ENCODE measurements at places on chromosomes 1 and 21.

DNA sequence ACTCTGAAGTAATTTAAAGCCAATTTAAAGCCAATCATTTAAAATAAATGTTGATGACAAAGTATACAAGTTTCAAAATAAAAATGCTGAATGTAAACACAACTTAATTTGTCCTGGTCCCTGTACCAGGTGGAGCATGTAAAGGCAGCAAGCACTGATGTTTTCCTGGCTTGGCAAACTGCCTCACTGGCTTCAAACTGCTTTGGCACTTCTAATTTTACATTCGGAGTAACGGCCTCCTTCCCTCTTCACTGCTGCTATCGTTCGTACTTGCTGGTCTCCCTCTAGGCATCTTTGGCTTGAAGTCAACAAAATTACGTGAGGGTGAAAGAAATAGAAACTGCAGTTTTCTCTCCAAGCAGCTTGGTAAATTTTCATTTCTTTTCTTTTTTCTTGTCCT lies 287.9 kb downstream of the LTN1 start:
- no peak for DNase-seq

GRCh38 chr1:98410082-98410481 lies 251.4 kb upstream of the SNX7 start:
- no peak for DNase-seq

- DNase-seq, result no peak
These were observed 105.0 kb upstream of the TMEM51 start for GRCh38 chr1:15048437-15048980.

DNA sequence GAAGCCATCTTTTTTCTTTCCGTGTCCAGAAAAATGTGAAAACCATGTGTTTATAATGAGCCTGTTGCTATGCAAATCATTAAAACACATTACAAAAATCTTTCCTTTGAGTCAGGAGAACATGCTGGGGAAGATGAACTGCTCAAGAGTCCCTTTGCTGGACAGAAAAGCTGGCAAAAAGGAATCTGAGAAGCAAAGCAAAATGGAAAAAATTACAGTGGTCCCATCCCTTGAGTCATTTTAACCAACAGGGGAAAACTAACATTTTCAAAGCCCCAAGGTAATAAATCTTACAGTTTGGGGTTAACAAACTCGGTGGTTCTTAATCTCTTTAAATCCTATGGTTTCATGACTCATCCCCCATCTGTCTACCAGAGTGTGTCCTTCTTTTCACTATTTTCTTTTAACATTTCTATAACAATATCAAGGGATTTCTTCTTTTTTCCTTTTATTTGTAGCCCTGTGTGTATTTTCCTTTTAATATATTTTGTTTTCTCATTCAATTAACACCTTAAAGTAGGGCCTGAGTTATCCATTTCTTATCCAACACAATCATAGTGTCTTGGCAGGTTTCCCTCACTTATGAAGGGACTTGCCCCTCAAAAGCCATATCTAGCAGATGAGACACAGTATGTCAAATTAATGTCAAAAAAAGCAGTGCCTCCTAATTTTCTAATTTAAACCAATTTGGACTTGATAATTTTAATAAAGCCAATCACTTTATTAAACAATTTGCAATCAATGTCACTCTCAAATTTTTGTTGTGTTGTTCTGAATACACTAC lies 105.4 kb downstream of the PTPN14 start:
- DNase-seq, result no peak

- no peak for DNase-seq
These were observed 61.7 kb downstream of the ELK4 start for GRCh38 chr1:205570173-205570501.

DNA sequence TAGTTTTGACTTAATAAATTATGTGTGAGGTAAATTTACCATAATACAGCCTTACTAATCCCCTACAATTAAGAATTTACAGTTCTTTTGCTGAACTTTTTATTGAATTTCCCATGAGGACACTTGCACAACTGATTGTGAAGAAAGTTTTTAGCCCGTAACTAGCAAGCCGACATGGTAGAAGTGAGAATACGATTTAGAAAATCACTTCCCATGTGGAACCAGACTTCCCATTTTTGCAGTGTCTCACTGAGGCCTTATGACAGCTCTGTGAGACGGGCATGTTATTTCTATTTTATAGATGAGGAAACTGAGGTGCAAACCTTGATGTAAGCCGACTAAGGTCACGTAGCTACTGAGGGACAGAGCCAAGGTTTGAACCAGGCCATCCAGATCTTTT lies 32.5 kb upstream of the LMO4 start:
- DNase-seq, result no peak

GRCh38 chr1:14521622-14522021 lies 76.9 kb upstream of the KAZN start:
- no peak for DNase-seq

GRCh38 chr1:220219865-220220698 lies 52.2 kb downstream of the RAB3GAP2 start:
- peak; percentile 71 for DNase-seq

GRCh38 chr1:154730986-154731489 lies 123.1 kb upstream of the ADAR start:
- no peak for DNase-seq

GRCh38 chr1:185358957-185359356 lies 41.9 kb upstream of the IVNS1ABP start:
- no peak for DNase-seq

DNA sequence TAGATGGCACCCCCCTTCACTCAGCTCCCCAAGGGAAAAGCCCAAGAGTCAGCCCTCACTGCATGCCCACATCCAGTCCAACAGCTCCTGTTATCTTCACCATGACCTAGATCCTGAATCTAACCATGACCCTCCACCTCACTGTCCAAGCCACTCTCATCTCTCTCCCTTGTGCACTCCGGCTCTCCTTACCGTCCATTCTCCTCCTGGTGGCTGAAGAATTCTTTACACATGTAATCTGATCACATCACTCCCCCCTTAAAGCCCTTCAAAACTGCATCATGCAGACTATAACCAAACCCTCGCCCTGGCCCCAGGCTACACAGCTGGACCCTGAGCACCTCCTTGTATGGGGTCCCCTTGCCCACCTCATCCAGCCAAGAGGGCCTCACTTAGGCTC lies 14.0 kb upstream of the PAQR7 start:
- DNase-seq, result no peak

- no peak for DNase-seq
These were observed 41.3 kb upstream of the KIF21B start for GRCh38 chr1:201064806-201065205.

DNA sequence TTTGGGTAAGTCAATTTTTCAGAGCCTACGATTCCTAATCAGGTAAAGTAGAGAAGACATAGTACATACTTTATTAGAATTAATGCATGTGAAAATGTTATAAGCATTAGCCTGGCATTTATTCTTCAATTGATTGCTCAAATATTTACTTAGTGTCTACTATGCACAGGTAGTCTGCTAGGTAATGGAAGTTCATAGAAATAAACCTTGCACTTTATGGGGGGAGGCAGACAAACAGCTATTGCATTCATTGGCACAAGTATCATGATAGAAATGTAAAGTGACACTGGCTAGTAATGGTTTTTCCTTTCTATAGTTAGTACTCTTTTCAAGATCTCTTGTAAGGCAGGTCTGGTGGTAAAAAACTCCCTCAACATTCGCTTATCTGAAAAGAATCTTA lies 44.9 kb downstream of the ZNHIT6 start:
- DNase-seq, result no peak

- DNase-seq, result no peak
These were observed 375.7 kb downstream of the NPHP4 start for GRCh38 chr1:5616366-5617178.

DNA sequence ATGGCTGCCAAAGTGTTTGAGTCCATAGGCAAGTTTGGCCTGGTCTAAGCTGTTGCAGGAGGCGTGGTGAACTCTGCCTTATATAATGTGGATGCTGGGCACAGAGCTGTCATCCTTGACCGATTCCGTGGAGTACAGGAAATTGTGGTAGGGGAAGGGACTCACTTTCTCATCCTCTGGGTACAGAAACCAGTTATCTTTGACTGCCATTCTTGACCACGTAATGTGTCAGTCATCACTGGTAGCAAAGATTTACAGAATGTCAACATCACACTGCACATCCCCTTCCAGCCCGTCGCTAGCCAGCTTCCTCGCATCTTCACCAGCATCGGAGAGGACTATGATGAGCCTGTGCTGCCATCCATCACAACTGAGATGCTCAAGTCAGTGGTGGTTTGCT lies 215.8 kb upstream of the JUN start:
- no peak for DNase-seq

- no peak for DNase-seq
These were observed 13.1 kb upstream of the COP1 start for GRCh38 chr1:176220100-176220689.

GRCh38 chr21:43653626-43654025 lies 5.7 kb downstream of the HSF2BP start:
- DNase-seq, result no peak

GRCh38 chr1:16021681-16022080 lies at the start of gene CLCNKA:
Gene CLCNKA (plus strand): TSS chr1:16022036. CDS start chr1:16022620, 584 bp downstream.
- DNase-seq, result no peak

DNA sequence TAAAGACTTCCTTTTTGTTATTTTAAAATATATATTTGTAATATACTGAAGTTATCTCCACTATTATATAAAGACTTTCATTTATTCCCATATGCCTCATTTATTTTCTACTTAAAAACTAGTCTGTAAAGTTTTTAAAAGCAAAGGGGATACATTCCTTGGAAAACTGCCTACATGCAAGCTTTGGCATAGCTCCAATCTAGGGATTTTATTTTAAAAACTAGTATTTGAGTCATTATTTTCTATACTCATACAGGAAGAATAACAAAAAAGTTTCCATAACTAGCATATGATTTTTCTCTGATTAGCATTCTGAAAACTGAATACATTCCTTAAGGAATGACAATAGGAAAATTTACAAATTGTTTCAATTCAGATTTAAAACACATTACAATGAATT lies 88.9 kb downstream of the COL24A1 start:
- no peak for DNase-seq

GRCh38 chr1:9505143-9505542 lies 34.1 kb upstream of the SLC25A33 start:
- no peak for DNase-seq

DNA sequence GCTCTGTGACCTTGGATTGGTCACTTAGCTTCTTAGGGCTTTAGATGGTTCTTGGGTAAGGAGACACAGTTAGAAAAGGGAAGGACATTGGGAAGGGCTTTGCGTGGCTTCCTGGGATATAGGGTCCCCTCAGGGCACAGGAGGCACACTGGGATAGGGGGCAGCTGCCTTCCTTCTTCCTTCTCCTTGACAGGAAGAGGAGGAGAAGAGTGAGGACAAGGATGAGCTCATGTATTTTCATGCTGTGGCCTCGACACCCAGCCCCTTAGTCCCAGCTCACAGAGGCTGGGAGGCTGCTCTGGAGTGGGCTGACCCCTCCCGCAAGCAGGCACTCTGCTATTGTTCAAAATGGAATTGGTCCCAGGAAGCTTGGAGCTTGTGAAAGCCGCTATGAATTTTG lies 45.7 kb upstream of the POU3F1 start:
- no peak for DNase-seq

GRCh38 chr1:215192306-215192705 lies 109.8 kb downstream of the KCNK2 start:
- no peak for DNase-seq

- no peak for DNase-seq
These were observed 82.4 kb upstream of the GPR88 start for GRCh38 chr1:100455478-100456072.

DNA sequence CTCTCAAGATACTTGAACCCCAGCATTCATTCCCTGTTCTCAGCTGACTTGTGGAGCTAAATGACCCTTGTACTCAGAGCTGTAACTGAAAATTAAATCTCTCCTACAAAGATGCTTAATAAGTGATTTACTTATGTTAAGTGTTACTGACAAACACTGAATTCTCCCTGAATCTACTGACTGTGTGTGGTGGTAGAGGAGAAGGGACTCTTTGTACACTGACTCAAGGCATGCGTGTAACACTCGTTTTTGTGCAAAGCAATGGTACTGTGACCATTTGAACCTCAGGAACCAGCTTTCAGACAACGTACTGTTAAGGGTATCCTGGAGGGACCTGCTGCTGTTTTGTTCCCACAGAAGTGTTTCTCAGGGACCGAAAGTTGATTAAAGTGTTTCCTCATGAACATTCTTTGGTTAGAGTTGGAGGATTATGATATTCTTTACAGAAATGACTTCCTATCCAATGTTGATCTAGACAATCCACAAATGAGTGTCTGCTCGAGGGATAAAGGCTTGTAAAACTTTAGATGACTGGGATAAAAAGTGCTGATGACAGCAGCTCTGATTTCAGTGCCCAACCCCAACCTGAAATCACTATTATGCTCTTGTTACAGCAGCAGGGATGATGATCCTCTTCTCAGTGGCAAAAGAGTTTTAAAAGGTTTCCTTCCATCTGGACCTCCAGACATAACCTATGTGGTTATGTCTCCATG lies 12.8 kb downstream of the RGL1 start:
- DNase-seq, result no peak

GRCh38 chr1:169196161-169196560 lies 89.7 kb downstream of the ATP1B1 start:
- no peak for DNase-seq

DNA sequence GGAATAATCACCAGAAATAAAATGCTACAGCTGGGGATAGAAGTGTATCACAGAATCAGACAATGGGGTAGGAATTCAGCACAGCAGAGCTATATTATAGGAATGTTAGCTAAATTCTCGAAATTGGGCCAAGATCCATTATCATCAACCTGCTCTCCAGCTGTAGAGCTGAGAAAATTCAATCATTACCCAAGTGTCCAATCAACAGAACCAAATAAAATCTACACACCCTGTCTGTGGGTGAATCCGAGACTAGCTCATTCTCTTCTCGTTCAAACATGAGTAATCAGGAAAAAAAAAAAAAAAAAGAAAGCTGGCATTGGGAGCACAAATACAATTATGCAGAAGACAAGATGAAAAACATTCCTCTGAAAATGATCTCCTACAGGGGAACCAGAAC lies 119.2 kb downstream of the CDC7 start:
- no peak for DNase-seq

- no peak for DNase-seq
These were observed 658 bp downstream of the GPR37L1 start for GRCh38 chr1:202123336-202123813.
